ENCODE measurements at places on chromosomes 1 and 21. TPM values are rescaled to one million over a fixed set of nuclear protein-coding genes. Genes with fewer than 3 reads are reported as not detected.

Gene C1orf56
- total RNA-seq: 2.8 TPM

Gene PGLYRP4
- total RNA-seq: not detected

Gene KCTD3
- total RNA-seq: 35.6 TPM

Gene SCYL3
- total RNA-seq: 6.3 TPM

Gene TAL1
- total RNA-seq: not detected

Gene CFAP74
- not detected for total RNA-seq

Gene NUF2
- 3.3 TPM for total RNA-seq

Gene TARBP1
- 11.2 TPM for total RNA-seq
